HAP-1 (cell line): ENCODE measurements at places on chromosomes 12 and 14.

DNA sequence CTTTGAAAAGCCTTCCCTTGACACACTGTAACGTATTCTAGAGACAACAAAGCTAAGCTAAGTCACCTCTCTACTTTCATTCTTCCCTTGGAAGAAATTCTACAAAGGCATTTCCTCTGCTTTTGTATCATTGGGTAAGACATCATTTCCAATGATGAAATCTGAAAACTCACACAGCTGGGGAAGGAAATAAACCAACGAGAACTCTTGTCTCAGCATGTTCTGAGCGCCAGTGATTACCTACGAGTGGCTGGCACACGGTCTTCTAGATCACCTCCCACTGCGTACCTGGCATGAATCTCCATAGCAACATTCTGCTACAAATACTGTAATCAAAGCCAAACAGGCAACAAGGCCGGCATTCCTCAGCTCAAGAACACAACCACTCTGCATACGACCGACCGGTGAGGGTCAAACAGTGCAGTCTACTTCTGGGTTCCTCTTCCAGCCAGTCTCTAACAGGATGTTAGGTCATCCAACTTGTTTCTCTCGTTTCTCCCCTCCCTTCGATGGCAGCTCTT lies 7.6 kb downstream of the VPS37B start:
- DNase-seq, result peak; percentile 53

- DNase-seq, result peak; percentile 67
Measured at GRCh38 chr14:55271572-55272298, 514 bp downstream of the FBXO34 start.

DNA sequence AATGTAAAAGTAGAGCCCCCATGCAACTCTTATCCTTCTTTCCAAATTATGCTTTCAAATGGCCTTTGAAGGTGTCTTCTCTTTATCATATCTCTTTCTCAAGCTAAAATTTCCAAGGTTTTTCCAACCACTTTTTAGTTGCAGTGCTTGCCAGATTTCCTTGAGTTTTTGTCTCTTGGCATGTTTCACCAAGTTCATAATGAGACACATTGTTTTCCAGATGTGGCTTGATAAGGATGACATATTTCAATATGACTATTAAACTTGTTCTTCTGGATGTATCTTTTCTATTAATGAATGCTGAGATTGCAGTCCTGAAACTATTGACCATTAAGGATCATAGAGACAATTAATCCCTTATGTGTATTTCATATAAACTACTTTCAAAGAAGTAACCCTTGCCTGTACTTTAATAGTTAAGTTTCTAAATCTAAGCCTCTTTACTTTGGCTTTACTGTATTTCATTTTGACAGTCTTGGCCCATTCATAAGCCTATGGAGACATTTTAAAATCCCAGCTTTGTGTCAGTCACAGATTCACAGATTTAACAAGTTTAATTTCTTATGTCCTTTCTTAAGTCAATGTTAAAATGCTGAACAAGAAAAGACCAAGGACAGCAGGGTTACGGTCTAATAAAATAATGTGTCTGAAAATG lies 151.5 kb downstream of the LRFN5 start:
- DNase-seq, result no peak

- no peak for DNase-seq
Measured at GRCh38 chr12:89765959-89766824, 57.6 kb upstream of the ATP2B1 start.

DNA sequence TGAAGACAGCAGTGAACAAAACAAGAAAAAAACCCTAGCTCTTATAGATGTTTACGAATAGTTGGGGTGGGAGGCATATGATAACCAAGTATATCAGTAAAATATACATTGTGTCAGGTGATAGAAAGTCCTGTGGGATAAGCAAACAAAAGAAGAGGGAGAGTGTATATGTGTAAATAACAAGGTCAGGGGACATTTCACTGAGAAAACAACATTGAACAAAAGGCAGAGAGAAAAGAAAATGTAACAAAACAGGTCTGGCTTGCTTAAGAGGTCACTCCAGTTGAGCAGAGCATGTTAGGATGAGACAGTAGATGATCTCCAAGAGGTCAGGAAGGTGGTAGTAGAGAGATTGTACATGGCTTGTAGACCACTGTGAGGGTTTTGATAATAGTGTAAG lies 304.1 kb downstream of the ACSS3 start:
- no peak for DNase-seq

- DNase-seq, result no peak
Measured at GRCh38 chr12:20268771-20269170, 99.6 kb upstream of the PDE3A start.

DNA sequence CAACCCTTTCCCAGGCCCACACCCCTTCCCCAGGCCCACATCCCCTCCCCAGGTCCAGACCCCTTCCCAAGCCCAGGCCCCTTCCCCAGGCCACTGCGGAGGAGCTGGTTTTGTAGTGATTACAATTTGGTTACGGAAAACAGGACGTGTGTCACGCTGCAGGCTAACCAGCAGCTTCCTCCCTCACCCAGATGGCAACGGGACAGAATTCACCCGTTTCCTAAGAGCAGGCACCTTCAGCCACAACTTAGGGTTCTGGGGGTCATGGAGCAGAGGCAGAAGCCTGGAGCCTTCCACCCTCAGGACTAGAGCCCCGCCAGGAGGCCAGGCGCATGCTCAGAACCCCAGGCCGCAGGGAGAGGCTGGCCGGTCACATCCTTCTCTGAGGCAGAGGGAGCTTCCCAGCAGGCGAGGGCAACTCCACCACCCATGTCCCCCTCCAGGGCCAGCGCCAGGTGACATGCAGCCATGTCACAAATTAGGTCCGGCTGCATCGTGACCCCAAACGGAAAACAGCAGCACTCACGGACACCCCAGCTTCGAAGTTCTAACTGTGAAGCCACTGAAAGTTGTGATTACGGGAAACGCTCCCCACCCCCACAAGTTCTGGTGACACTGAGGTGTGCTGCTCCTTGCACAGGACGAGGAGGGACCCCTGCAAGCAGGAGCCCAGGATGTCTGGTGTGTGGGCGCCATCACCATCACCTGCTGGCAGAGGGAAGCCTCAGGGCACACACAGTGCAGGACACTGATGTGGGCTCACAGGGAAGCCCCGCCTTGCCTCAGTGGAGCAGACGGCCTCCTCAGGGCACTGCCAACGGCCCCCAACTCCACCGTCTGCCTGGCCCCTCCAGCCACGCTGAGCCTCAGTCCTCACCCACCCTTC lies 7.7 kb downstream of the BRF1 start:
- DNase-seq, result no peak

- no peak for DNase-seq
Measured at GRCh38 chr14:91387169-91387835, 30.3 kb downstream of the CCDC88C start.

GRCh38 chr12:77980782-77981181 lies 150.1 kb downstream of the NAV3 start:
- DNase-seq, result no peak

DNA sequence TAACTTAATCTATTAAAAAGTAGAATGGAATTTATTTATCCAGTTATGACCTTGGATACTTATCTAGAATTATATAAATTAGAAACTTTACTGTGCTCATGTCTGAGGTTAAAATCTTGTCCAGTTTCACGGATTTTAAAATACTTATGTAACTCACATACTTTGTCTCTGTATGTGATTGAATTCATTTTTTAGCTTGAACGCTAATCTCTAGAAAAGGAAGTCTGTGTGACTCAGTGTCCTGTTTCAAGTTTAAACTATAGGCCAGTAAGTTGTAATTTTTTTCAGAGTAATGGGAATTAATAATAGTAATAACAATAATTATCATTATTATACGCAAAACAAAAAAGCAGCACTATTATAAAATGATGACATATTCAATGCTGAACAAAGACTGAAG lies 168.6 kb downstream of the CPNE8 start:
- DNase-seq, result no peak

- no peak for DNase-seq
Measured at GRCh38 chr12:95518944-95519343, 32.3 kb downstream of the USP44 start.

- DNase-seq, result no peak
Measured at GRCh38 chr14:33063521-33063920, 124.8 kb downstream of the NPAS3 start.

DNA sequence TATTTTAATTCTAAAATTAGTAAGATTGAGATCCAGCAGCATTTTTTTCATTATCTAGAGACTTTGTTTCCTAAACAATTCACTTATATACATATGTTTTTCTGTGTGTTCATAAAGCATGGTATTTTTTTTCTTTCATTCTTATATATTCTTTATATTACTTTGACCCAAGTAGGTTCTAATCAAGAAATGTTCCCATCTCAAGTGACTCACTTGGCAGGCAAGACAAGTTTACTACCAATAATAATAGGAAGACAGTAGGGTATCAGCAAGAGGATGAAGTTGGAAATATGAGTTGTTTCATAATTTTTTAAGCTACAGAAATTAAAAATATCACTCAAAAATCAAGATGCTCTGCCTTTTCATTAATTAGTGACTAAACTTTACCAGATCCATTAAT lies 613.4 kb upstream of the ATP2B1 start:
- no peak for DNase-seq

DNA sequence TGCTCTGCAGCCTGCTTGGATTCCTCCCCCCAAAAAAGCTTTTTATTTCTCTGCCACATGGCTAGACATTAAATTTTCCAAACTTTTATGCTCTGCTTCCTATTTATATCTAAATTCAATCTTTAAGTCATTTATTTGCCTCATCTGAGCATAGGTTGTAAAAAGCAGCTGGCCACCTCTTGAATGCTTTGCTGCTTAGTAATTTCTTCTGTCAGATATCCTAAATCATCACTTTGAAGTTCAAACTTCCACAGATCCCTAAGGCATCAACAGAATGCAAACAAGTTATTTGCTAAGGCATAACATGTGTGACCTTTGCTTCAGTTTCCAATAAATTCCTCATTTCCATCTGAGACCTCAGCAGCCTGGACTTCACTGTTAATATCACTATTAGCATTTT lies 209.6 kb downstream of the FSCB start:
- DNase-seq, result no peak

DNA sequence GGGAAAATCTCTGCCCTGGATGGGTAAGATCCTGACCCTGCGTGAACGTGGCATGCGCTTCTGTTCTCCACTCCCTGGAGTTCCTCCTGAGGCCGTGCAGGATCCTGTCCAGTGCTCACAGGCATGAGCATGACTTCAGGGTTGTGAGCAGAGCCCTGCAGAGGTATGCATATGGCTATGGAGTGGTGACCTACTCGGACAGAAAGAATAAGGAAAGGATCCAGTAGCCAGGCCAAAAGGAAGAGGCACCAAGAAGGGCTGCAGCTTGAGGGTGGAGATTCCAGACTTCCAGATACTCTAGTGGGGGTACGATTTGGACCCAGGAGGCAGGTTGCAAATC lies 20.8 kb upstream of the CD27 start:
- DNase-seq, result no peak

DNA sequence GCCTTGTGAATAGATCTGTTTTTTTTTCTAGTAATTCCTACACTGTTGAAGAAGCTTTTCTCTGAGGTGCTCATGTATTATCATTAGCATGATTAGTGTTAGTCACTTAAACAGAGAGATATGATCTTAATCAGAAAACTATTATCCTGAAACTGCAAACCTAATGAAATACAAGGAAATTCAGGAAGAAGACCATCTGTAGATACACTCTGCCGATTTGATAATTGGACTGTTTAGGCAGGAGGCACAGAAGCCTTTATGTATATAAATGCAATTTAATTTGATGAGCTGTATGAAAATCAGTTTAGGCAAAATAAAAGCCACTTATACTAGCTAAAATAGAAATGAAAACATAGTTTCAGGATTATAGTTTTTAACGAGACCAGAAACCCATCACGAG lies 23.3 kb downstream of the PDZRN4 start:
- DNase-seq, result no peak
